Heart left ventricle (tissue), 16 donors: ENCODE measurements at places on chromosomes 5 and 9. TPM values are rescaled to one million over a fixed set of nuclear protein-coding genes. Genes with fewer than 3 reads are reported as not detected.
A peak's percentile ranks its signal among the peaks of the same experiment; 100 is the strongest.

DNA sequence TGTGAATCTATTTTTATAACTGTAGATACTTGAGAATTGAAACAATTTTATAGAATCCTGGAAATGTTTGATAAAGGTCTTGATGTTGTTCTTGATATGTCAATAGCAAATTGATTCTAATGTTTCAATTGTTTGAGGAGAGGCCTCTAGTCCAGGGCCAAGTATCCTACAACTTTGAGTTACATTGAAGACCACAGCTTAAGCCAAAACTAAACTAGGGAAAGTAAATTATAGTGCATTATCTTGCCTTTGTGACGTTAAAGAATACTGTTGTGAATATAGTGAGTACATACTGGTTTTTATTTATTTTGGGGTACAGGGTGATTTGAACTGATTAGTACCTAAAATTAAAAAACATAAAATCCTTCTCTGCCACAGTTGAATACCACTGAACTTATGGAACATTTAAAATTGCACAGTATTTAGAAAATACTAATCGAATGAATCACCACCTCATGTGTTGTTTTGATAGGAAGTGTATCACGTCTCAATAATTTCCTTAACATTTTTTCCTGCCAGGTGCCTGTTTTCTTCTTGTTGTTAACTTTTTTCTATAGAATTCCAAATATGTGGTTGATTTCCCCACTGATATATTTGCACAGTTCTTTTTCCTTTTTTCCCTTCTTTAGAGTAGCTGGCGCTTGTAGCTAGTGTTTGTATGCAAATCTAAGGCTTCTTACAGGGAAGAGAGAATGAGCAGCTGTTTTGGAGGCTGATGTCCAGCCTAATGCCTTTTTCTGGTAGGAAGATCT lies 12.5 kb downstream of the ARHGEF28 start:
- no peak for DNase-seq

Gene LRRC70
- 2.2 TPM for total RNA-seq

- DNase-seq = no peak
Measured at GRCh38 chr9:131125038-131125287, 423 bp upstream of the NUP214 start.

DNA sequence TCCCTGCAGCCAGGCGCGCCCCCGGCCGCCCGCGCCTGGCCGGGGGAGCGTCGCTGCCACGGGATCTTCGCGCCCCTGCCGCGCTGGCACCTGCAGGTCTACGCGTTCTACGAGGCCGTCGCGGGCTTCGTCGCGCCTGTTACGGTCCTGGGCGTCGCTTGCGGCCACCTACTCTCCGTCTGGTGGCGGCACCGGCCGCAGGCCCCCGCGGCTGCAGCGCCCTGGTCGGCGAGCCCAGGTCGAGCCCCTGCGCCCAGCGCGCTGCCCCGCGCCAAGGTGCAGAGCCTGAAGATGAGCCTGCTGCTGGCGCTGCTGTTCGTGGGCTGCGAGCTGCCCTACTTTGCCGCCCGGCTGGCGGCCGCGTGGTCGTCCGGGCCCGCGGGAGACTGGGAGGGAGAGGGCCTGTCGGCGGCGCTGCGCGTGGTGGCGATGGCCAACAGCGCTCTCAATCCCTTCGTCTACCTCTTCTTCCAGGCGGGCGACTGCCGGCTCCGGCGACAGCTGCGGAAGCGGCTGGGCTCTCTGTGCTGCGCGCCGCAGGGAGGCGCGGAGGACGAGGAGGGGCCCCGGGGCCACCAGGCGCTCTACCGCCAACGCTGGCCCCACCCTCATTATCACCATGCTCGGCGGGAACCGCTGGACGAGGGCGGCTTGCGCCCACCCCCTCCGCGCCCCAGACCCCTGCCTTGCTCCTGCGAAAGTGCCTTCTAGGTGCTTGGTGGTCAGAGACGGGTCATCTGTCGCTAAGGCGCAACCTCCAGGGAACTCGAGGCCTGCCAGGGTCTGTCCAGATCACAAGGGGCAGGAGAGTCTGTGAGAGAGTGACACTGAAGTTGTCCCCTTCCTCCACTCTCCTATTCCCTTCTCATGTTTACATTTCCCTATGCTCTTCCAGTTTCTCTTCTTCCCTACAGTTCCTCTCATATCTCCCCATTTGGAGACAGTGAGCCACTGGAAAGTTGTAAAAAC lies 1.3 kb downstream of the GPR150 start:
- DNase-seq = peak; percentile 14

Gene HOMER1
- total RNA-seq = 62.3 TPM
